ENCODE measurements at places on chromosomes 2 and 18.

DNA sequence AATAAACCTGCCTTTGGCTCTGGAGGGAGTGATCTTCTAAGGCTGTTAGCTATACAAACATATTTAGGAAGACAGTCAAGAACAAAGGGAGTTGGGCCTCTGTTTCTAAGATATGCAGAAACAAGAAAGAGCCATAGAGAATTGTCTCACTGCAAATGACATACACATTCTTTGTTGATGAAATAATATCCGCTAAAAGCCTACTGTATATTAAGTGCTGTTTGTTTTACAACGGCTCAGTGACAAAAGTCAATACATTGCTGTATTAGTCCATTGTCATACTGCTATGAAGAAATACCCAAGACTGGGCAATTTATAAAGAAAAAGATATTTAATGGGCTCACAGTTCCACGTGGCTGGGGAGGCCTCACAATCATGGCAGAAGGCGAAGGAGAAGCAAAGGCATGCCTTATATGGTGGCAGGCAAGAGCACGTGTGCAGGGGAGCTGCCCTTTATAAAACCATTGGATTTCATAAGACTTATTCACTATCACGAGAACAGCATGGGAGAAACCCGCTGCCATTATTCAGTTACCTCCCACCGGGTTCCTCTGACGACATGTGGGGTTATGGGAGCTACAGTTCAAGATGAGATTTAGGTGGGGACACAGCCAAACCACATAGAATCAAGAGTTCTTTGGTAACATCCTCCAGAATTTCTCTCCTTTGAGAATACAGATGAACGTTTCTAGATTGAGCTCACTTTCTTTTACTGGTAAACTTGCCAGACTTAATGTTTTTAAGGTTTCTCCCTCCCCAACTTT lies 157.8 kb downstream of the PIK3C3 start:
- no peak for DNase-seq

DNA sequence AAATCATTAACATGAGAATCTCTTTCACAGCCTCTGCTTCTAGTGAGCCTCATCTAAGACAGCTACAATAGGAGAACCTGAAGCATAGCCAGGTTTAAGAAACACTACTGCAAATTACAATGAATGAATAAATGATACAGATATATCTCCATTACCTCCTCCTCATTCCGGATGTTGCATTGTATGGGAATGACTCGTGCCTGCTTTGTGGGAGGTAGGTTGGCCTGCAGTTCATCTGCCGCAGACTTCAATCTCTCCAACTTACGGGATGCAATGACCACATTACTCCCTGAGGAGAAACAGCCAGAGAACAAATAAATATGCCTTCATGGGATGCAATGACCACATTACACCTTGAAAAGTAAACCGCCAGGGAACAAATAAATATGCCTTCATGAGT lies 15.4 kb downstream of the PECR start:
- DNase-seq, result no peak

DNA sequence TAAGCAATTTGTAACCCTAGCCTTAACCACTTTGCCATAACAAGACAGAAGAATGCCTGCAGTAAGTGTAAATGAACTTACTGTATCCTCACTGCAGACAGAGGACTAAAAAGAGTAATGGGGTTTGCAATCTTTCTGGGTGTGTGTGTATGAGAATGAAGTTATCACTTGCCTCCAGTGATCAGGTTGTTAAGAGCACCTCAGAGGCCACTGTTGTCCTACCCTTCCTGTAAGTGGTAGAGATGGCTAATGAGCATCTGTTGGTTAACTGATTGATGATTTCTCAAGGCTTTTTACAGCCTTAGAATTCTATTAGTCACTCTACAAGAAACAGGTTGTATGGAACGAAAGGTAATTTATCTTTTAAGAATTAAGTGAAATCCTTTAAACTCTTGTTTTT lies 27.6 kb upstream of the GTF2A1L start:
- DNase-seq, result no peak

DNA sequence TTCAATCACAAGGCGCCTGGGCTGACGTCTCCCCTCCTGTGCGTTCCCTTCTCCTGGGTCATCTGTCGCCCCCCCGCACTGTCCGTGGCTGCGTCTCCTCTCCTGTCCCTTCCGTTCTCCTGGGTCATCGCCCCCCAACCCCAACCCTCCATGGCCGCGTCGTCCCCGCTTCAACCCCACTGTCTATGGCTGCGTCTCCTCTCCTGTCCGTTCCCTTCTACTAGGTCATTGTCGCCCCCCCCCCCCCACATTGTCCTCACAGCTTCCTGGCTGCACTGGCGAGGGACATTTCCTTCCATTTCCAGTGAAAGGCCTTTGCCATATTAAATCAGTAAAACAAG lies 118.9 kb downstream of the TMEM18 start:
- no peak for DNase-seq

DNA sequence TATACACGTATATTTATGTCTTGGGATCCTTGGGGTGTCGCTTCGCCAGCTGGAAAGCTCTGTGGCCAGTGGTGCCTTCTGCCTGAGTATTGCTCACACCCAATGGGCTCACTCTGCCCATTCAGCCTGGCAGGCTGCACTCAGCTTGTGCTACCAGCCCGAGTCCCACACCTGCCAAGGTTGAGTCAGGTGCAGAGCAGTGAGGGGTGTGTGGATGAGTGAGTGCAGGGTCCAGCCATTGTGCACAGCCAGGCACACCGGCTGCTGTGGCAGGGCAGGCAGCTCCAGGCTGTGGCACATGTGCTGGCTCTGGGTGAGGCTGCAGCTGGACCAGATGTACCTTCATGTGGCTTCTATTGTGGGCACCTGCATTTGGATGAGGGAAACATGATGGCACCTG lies 496.9 kb upstream of the LINC00305 start:
- no peak for DNase-seq

GRCh38 chr18:13427354-13427753 lies 208.8 kb downstream of the LDLRAD4 start:
- DNase-seq, result no peak
